ENCODE measurements at places on chromosomes 5 and 9.

DNA sequence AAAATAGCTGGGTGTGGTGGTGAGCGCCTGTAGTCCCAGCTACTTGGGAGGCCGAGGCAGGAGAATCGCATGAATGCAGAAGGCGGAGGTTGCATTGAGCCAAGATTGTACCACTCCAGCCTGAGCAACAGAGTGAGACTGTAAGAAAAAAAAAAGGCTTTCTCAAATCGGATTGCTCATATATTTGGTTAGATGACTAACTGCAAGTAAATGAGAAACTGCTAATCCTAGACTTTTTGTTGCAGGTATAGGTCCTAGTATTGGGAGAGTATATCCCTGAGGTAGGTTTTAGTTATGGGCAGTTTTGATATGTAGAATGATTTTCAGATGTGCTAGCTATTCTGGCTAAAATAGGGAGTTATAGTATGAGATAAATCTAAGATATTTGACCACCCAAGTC lies 944.8 kb downstream of the DNAH5 start:
- DNase-seq: no peak

DNA sequence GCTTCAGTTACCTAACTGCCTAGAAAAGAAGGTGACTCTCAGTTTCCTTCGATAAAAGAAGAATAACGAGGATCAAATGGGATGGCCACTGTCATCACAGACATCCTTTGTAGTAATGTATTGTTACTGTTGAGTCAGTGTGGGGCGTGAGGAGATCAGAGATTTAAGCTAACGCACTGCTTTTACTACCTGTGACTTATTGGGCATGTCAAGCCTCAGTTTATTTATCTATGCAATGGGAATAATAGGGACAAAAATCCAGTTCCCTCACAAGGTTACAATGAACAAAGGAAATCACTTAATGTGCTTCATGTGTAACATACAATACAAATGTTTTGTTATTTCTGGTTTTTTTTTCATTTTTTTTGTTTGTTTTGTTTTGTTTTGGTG lies 255 bp upstream of the TRPM6 start:
- no peak for DNase-seq

DNA sequence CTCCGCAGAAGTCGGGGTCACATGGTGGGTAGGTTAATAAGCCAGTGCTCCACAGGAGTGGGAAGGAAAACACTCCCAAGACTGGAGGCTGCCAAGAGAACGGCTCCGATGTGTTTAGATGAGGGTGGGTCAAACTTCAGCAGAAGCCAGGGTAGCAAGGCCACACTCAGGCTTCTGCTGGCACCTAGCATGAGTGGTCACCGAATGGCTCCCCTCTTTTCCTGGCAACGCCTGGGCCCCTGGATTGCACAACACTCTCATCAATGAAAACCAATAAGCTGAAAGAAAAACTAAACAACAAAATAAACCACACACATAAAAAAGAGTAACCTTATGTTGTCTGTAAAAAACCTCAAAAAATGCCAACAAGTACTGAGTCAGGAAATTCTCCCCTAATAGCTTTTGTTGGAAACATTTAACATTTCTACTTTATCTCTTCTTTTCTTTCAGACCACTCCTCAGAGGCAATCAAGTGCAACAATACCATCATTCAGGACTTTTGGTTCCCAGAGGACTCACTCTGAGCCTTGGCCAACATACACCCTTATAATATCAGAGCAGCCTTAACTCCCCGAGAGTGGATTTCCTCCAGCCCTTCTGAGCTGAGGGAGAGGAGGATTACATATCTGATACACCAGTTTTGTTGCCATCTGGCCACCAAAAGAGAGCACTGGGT lies 279.9 kb downstream of the ENC1 start:
- no peak for DNase-seq

- no peak for DNase-seq
Observed at GRCh38 chr9:124330011-124330697, 72.4 kb downstream of the NEK6 start.

DNA sequence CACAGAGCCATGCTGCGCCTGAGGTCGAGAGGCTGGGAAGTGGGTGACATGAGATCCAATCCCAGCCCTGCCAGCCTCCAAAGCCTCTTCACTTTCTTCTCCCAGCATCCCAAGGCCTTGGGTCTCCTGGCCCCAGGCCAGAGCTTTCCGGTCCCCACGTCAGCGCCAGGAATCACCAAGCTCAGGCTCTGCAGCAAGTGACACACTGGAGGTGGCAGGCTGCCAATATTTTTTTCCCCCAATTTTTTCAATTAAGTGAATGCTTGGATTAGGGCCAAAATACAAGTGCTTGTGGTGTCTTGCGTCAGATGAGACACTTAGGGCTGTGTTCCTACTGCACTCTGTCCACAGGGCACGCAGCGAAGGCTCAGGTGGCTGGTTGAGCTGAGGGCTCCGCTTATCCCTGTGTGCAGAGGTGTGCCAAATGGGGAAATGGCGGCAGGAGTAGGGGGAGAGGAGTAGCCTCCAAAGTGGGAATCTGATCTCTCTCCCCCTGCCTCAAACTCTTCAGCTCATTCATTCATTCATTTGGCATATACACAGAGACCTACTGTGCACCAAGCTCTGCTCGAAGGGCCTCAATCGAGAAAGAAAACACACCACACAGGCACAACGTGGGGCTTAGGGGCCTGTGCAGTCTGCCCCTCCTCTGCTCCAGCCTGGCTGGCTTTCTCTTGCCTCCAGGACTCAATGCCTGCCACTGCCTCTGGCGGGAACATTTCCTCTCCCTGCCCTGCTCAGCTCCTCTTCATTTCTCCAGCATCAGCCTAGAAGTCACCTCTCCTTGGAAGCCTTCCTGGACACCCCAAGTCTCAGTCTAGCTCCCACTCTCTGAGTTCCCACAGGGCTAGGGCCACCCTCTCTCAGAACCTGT lies 16.6 kb downstream of the SH3PXD2B start:
- DNase-seq: no peak

DNA sequence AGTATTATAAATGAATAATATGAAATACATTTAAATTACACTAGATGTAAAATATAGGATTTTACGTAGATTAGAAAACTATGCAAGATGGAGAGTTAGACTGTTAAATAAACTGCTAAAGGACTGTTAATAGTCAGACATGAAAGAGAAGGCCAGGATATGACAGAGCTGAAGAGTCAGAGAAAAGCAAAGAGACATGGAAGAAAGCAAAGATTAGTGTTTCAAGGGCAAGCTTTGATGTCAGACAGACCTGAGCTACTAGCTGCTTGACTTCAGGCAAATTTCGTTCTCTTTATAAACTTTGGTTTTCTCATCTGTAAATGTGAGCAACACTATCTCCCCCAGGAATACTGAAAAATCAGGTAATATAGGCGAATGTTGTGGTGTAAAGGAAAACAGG lies 161.3 kb downstream of the RAPGEF6 start:
- no peak for DNase-seq

DNA sequence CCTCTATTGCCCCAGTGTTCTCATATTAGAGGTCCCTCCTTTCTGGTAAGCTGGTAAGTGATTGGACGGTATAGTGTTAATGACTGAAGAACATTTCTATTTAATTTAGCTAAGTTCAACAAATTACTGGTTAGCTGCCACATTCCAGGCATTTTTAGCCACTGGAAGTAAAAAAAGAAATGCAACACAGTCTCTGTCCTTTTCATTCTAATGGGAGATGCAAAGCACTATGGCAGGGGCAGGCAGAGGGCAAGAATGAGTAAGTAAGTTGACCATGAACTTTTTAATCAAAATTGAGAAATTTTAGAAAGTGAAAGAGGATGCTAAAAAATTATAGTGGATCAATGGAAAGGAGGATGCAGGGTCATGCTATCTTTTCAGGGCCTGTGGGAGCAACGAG lies 137.4 kb downstream of the GPBP1 start:
- DNase-seq: no peak

- DNase-seq: no peak
Observed at GRCh38 chr9:112002847-112003457, 106.3 kb downstream of the UGCG start.

Measured in stimulated activated CD4-positive, alpha-beta T cell treated with anti-CD3 and anti-CD28 coated beads, Interleukin-1b, Interleukin-23, amount 100 ng/mL, for 24 hours (primary cell).